ENCODE measurements at places on chromosomes 16 and 17. TPM values are rescaled to one million over a fixed set of nuclear protein-coding genes. Genes with fewer than 3 reads are reported as not detected.
A peak's percentile ranks its signal among the peaks of the same experiment; 100 is the strongest.

FCSK gene
- 14.8 TPM for total RNA-seq

DNA sequence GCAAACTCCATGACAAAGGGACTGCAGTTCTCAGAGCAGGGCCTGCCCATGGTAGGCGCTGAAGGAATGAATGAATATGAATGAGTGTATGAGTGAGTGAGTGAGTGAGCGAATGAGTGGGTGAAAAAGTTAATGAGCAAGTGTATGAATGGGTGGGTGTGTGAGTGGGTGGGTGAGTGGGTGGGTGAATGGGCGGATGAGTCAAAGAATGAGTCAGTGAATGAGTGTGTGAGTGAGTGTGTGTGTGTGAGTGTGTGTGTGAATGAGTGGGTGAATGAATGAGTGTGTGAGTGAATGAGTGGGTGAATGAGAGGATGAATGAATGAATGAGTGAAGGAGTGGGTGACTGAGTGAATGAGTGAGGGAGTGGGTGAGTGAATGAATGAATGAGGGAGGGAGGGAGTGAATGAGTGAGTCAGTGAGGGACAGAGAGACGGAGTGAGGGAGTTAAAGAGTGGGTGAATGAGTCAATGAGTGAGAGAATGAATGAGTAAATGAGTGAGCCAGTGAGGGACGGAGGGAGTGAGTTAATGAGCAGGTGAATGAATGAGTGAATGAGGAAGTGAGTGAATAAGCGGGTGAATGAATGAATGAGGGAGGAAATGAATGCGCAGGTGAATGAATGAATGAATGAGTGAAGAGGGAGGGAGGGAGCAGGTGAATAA, 11.1 kb upstream of the CHMP6 start:
- no peak overlapping the region for H3K27ac ChIP-seq
- no peaks in the 10 kb centered on the region for H3K36me3 ChIP-seq
- H3K4me1 ChIP-seq = peaks cover 14% of the 10 kb centered on the region
- H3K27me3 ChIP-seq = peaks cover 4% of the 10 kb centered on the region
- H3K4me3 ChIP-seq = peak overlapping the region; percentile 26
- DNase-seq = no peak

GRCh38 chr17:15184872-15185624, 80.1 kb downstream of the PMP22 start:
- H3K4me3 ChIP-seq = no peak overlapping the region
- no peak for DNase-seq
- no peaks in the 10 kb centered on the region for H3K36me3 ChIP-seq

DNA sequence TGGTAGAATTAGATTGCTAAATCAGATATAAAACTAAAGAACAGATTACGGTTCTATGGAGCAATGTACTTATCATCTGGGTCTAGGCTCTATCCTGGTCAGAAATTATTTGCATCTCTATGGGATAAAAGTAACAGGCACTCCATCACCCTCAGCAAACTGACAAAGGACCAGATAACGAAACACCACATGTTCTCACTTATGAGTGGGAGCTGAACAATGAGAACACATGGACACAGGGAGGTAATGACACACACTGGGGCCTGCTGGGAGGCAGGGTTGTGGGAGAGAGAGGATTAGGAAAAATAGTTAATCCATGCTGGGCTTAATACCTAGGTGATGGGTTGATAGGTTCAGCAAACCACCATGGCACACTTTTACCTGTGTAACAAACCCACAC, 61.9 kb downstream of the MPHOSPH6 start:
- H3K27me3 ChIP-seq = no peaks in the 10 kb centered on the region
- DNase-seq = no peak
- H3K4me3 ChIP-seq = no peak overlapping the region
- no peaks in the 10 kb centered on the region for H3K4me1 ChIP-seq
- H3K36me3 ChIP-seq = no peaks in the 10 kb centered on the region
- no peak overlapping the region for H3K27ac ChIP-seq

DNA sequence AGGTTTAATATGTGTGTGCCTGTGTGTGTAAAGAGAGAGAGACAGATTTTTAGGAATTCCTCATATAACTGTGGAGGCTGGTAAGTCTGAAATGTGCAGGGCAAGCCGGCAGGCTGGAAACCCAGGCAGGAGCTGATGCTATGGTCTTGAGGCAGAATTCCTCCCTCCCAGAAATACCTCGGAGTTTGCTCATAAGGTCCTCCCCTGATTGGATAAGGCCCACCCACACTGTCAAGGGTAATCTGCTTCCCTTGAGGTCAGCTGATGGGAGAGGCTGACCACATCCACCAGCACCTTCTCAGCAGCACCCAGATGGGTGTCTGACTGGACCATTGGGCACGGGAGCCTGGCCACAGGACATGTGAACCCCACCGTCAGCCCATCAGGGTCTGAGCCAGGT, 42.4 kb downstream of the C16orf95 start:
- peaks cover 21% of the 10 kb centered on the region for H3K4me1 ChIP-seq
- peaks cover 8% of the 10 kb centered on the region for H3K27me3 ChIP-seq
- no peak overlapping the region for H3K27ac ChIP-seq
- H3K4me3 ChIP-seq = no peak overlapping the region

GRCh38 chr16:59328961-59329360, 594.8 kb upstream of the GOT2 start:
- no peak for DNase-seq
- H3K4me3 ChIP-seq = no peak overlapping the region
- peaks cover 22% of the 10 kb centered on the region for H3K4me1 ChIP-seq
- H3K27me3 ChIP-seq = no peaks in the 10 kb centered on the region

DNA sequence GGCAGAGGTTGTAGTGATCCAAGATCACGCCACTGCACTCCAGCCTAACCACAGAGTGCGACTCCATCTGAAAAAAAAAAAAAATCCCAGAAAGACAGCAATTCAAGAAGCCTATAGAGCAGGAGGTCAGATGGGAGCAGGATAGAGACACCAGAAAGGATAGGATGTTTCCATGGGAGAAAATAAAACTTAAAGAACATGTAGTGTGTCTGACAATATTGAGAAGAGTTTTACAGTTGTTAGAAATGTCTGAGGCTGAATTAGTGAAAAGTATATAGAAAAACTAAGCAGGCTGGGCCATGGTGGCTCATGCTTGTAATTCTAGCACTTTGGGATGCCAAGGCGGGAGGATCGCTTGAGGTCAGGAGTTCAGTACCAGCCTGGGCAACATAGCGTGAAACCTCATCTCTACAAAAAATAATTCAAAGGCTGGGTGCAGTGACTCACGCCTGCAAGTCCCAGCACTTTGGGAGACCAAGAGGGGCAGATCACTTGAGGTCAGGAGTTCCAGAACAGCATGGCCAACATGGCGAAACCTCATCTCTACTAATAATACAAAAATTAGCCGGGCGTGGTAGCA, 15.3 kb upstream of the TRIM37 start:
- no peaks in the 10 kb centered on the region for H3K27me3 ChIP-seq
- no peak for DNase-seq
- no peak overlapping the region for H3K4me3 ChIP-seq
- no peak overlapping the region for H3K27ac ChIP-seq
- no peaks in the 10 kb centered on the region for H3K4me1 ChIP-seq

DNA sequence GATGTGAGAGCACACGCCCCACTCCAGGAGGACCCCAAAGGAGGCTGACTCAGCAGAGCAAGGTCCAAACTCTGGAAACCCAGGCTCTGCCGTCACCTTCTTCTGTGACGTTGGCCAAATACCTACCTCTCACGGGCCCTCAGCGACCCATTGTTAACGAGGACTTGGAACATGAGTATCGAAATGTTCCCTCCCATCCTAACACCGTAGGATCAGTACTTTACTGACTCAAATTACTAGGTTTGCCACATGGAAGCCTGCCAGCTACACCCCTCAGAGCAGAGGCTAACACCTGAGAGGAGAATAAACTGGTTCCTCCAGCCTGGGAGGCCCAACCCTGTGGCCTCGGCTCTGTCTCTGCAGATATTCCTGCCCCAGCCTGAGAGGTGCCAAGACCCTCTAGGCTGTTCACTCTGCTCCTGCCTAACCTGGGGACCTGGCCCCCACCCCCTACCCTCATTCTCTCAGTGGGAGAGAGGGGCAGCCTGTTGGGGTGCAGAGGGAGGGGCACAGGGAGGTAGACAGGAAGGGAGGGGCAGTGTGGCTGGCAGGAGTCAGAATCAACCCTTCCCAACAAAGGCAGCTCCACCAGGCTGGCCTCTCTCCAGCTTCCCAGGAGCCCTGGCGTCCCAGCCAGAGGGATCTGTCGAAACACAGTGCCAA, 4.4 kb downstream of the PITPNM3 start:
- H3K27me3 ChIP-seq = peaks cover 42% of the 10 kb centered on the region
- H3K36me3 ChIP-seq = no peaks in the 10 kb centered on the region
- H3K27ac ChIP-seq = no peak overlapping the region
- DNase-seq = no peak
- H3K4me3 ChIP-seq = no peak overlapping the region

CIITA gene
- total RNA-seq = not detected

- no peaks in the 10 kb centered on the region for H3K27me3 ChIP-seq
- H3K4me1 ChIP-seq = peaks cover 40% of the 10 kb centered on the region
- peak; percentile 10 for DNase-seq
- peaks cover 5% of the 10 kb centered on the region for H3K36me3 ChIP-seq
- peak overlapping the region; percentile 99 for H3K27ac ChIP-seq
- H3K4me3 ChIP-seq = peak overlapping the region; percentile 91
These were observed 858 bp upstream of the SMARCE1 start for GRCh38 chr17:40648384-40648968.

DNA sequence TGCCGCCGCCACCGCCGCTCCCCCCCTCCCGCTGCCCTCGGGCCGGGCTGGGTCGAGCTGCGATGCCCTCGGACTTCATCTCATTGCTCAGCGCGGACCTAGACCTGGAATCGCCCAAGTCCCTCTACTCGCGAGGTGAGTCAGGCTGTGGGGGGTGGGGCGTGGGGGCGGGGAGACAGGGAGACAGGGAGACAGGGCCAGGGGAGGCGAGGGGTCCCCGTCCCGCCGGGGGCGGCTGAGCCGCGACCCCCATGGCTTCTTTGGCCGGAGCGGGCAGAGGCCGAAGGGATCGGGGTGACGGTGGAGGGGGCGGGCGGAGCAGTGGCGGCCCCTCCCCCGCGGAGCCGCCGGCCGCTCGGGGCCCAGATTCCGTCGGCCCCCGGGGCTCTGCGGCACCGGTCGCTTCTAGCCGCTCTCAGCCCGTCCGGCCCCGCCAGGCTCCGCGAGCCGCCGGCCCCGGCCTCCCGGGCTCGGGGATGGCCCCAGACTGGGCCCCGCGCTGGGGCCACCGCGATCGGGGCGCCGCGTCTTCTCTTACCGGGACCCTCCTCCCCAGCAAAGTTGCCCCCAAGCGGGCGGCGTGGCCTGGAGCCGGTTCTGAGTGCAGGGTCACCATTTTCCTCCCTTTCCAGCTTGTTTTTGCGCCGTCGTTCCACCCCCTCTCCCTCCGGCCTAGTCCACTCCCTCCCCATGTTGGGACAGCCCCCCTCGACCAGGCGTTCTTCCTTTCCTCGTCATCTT, 644 bp downstream of the NFAT5 start:
- peaks cover 35% of the 10 kb centered on the region for H3K4me1 ChIP-seq
- no peaks in the 10 kb centered on the region for H3K27me3 ChIP-seq

OR1F1 gene
- not detected for total RNA-seq

DNA sequence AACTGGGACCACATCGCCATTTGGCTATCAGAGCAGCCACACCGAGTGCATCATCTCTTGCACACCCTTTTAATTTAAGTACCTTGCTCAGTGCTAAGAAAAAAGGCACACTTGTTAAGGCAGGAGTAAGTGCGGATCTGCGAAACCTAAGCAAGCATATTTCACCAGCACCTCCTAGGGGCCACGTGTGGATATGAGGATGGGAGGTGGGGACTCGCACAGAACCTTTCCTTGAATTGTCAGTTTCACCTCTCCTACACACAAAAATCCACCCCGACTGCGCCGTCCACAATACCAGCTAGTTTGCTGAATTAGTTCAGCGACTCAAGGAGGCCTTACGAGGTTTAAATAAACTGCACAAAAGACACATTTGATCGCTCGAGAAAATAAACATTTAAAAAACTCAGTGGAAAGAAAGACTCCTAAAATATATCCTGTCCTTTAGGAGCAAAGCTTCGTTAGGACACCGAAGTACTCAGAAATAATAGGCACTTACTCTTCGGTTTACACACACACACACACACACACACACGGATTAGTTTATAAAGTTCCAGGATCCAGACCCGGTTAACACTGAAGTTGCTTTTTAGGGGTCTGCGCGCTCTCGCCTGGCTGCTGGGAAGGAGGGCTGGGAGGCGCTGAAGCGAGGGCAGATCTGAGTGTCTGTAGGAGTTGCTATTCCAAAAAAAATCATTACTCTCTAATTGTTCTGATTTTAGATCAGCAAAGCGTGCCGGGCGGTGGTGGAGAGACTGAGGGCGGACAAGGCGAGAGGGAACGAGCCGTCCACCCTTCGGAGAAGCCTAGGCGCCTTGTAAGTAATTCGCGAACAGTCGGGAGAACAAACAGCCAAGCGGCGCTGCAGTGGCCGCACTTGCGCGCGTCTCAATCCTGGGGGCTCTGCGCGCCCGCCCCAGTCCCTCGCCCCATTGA, 1.0 kb upstream of the KCNJ2 start:
- H3K27me3 ChIP-seq = peaks cover 37% of the 10 kb centered on the region
- H3K4me3 ChIP-seq = peak overlapping the region; percentile 93
- DNase-seq = peak; percentile 45
- H3K36me3 ChIP-seq = no peaks in the 10 kb centered on the region
- H3K27ac ChIP-seq = peak overlapping the region; percentile 1
- H3K4me1 ChIP-seq = peaks cover 28% of the 10 kb centered on the region

DNA sequence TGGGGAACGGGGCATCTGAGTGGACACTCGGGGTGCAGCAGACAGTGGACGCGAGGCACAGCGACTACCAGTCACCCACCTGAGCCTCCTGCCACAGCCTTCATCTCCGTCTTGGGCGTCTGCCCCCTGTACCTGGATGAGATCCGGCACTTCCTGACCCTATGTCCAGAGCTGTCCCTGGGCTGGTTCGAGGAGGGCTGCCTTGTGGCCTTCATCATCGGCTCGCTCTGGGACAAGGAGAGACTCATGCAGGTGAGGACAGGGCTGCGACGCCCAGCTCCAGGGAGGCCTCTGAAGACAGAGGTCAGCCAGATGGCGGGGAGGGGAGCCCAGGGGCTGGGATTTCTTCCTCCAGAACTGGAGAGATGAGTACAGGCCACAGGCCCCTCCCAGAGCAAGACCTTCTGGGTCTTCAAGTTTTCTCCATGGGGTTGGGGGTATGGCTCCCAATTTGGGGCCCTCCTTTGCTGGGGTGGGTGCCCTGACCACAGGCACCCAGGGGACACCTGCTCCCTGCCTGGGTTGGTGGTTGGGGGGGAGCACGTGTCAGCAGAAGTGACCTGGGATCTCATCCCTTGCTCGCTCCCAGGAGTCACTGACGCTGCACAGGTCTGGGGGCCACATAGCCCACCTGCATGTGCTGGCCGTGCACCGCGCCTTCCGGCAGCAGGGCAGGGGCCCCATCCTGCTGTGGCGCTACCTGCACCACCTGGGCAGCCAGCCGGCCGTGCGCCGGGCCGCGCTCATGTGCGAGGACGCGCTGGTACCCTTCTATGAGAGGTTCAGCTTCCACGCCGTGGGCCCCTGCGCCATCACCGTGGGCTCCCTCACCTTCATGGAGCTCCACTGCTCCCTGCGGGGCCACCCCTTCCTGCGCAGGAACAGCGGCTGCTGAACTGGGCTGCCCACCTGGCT, 1.9 kb downstream of the AANAT start:
- no peak overlapping the region for H3K4me3 ChIP-seq
- DNase-seq = no peak
- H3K27ac ChIP-seq = no peak overlapping the region
- no peaks in the 10 kb centered on the region for H3K36me3 ChIP-seq
- H3K4me1 ChIP-seq = peaks cover 5% of the 10 kb centered on the region

- H3K4me3 ChIP-seq = no peak overlapping the region
- H3K27ac ChIP-seq = no peak overlapping the region
These were observed 144.0 kb downstream of the SOX9 start for GRCh38 chr17:72264682-72265405.

GRB7 gene
- not detected for total RNA-seq

TEKT1 gene
- not detected for total RNA-seq

GRCh38 chr17:82235775-82236141, 6.9 kb downstream of the SLC16A3 start:
- no peak for DNase-seq
- H3K4me3 ChIP-seq = no peak overlapping the region
- no peaks in the 10 kb centered on the region for H3K4me1 ChIP-seq
- no peak overlapping the region for H3K27ac ChIP-seq
- H3K27me3 ChIP-seq = no peaks in the 10 kb centered on the region
